Left colon (tissue), 2 donors: ENCODE measurements at places on chromosomes 13 and 19.
A peak's percentile ranks its signal among the peaks of the same experiment; 100 is the strongest.

DNA sequence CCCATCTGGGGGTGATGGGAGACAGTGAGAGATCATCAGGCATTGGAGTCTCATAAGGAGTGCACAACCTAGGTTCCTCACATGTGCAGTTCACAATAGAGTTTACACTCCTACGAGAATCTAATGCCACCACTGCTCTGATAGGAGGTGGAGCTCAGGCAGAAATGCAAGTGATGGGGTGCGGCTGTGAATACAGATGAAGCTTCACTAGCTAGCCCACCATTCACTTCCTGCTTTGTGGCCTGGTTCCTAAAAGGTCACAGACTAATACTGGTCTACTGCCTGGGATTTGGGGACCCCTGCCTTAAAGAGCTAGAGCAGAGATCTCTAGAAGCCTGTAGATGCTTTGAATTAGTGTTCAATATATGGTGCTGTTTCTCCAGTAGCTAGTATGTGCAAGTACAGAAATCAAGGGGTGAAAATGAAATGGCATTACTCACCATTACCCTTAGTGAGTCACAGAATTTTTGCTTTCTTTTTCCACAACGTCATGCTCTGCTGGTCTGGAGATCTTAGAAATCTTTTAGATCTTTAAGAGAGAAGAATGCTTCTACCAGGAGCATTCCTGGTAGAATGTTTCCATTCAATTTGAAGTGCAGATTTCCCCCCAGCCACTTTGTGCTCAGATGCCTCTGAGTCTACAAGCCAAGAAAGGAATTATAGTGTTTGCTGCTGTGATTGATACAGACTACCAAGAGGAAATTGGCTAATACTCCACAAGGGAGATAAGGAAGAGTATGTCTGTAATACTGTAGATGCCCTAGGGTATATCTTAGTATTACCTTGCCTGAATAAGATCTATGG, 2301.2 kb downstream of the PCDH9 start:
- no peak for DNase-seq

- no peak for DNase-seq
Measured at GRCh38 chr13:73075954-73076353, 17.1 kb downstream of the KLF5 start.

DNA sequence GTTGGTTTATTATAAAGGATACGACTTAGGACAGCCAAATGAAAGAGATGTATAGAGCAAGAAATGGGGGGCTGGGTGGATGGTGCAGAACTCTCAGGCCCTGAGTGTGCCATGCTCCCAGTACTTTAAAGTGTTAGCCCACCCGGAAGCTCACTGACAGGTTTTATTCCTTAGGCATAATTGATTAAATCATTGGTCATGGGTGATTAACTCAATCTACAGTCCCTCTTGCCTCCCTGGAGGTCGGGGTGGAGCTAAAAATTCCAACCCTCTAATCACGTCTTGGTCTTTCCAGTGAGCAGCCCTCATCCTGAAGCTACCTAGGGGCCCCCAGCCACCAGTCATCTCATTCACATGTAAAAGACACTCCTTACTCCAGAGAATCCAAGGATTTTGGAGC, 9.9 kb upstream of the LEUTX start:
- no peak for DNase-seq

- DNase-seq: peak; percentile 58
Measured at GRCh38 chr19:51531349-51532315, at the start of gene SIGLEC6. SIGLEC6 (minus strand) TSS chr19:51531670; CDS start chr19:51531648, 22 bp downstream.

GRCh38 chr19:31337008-31337914, 12.0 kb downstream of the TSHZ3 start:
- no peak for DNase-seq

DNA sequence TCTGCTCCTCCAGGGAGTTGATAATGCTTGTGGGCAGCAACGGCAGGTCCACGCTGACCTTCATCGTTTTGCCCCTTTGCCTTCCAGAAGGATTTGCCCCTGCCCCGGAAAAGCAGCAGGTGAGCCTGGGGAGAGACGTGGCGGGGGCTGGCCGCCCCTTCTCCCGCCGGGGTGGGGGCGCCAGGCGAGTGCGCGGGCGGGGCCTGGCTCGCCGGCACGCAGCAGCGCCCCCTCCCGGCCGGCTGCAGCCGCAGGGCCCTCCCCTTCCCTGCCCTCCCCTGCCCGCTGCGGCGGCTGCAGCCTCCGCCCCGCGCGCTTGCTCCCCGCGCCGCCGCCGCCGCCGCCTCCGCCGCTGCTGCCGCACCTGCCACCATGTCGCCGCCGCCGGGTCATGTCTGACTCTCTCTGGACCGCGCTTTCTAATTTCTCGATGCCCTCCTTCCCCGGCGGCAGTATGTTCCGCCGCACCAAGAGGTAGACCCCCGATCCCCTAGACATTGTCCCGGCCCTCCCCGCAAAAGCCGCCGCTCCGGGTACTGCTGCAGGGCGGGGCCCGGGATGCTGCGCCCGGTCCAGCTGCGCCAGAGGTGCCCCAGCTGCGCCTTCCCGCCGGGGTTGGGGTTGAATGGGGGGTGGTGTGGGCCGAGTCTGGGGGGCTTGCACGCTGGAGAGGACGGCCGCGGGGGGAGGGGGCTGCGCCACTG, at the start of gene MAST1:
Gene MAST1, plus strand, starts transcription at position 334 of the 704 bp plus-strand sequence. Its CDS starts 58 bp downstream, at position 392.
- no peak for DNase-seq

GRCh38 chr13:44899967-44900366, 89.3 kb downstream of the NUFIP1 start:
- DNase-seq: no peak

GRCh38 chr13:97116754-97117153, 105.4 kb upstream of the MBNL2 start:
- no peak for DNase-seq

- DNase-seq: no peak
Measured at GRCh38 chr13:94325650-94326049, 153.8 kb downstream of the DCT start.

- DNase-seq: no peak
Measured at GRCh38 chr13:30235216-30235615, 72.1 kb downstream of the KATNAL1 start.

DNA sequence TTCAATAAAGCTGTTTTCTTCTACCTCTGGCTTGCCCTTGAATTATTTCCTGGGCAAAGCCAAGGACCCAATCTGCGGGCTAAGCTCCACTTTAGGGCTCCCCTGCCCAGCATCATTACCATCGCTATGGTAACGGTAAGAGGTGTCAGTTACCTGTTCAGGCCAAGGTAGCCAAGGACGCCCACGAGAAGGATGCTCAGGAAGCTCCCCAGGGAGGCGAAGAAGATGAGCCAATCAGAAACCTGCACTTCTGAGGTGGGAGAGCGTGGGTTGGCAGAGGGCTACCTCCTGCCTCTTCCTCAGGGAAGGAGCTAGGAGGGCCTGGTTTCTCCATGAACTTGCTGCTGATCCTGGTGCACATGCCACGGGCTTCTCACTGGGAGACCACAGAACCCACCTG, 24.7 kb downstream of the IL12RB1 start:
- DNase-seq: no peak

DNA sequence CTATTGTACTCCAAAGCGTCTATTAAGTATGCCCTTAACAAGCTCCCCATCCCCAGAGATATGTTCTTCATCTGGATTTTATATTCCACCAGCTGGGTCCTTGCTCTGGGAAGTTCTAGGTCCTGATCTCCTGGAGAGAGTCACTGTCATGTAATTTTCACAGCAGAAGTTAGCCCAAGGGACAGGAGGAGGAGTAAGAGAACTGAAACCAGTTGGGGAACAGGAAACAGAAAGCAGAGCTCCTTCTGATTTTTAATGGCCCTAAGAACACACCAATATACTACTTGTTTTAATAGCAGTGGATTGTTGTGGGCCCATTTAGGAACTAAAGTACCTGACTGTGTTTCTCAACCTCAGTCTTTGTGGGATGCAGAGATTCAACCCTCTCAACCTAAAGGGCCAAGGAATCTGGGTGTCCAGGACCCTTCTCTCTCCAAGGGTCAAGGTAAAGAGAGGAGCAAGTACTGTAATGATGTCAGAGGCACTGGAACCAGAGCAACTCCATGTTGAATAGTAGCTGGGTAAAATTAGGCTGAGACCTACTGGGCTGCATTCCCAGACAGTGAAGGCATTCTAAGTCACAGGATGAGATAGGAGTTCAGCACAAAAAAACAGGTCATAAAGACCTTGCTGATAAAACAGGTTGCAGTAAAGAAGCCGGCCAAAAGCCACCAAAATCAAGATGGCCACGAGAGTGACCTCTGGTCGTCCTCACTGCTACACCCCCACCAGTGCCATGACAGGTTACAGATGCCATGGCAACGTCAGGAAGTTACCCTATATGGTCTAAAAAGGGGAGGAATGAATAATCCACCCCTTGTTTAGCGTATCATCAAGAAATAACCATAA, 8.1 kb upstream of the FPR3 start:
- DNase-seq: no peak

DNA sequence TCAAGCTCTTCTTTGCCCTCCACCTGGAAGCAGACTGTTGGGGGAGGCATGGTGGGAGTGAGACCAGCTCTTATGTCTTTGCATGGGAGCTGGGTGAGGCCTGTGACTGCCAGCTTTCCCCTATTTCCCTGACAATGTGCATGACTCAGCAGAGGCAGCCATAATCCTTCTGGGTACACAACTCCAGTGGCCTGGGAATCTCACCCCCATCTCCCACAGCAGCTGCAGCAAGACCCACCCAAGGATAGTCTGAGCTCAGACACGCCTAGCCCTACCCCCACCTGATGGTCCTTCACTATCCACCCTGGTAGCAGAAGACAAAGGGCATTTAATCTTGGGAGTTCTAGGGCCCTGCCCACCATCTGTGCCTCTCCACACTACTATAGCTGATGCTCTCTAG, 41.4 kb upstream of the FGF14 start:
- no peak for DNase-seq

DNA sequence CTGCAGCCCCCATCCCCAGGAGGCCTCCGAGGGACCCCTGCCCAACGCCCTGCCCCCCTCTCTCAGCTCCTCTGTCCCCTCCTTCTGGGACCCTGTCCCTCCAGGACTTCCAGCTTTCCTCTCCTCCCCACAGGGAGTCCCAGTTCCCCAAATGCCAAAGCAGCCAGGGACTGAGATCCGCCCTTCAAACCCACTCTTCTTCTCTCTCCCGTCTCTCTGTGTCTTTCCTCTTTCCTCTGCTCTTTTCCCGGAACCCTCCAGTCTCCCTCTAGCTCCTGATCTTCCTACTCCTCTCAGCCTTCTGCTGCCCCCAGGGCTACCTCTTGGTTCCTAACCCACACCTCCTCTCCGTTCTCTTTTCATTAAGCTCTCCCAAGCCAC, 377 bp downstream of the CA11 start:
- no peak for DNase-seq

GRCh38 chr13:102978168-102978567, 88.0 kb downstream of the SLC10A2 start:
- DNase-seq: no peak

GRCh38 chr13:77379508-77379907, 52.6 kb upstream of the MYCBP2 start:
- DNase-seq: no peak

DNA sequence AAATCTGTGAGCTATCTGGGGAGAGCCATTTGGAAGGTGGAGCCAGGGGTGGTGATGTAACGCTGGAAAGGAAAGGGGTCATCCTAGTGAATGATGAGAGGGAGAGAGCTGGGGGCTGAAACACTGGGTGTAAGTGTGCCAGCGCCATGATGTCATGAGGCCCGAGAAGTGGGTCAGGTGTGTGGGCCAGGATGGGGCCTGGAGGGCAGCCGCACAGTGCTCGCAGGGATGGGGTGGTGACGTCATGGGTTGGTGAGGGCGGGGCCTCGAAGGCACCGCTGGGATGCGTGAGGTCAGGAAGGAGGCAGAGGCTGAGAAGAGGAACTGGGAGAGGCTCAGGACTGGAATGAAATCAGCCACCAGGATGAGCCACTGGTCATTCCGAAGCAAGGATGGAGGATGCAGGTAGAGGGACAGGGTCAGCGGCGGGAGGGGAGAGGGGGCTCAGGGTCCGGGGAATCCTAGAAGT, 4.4 kb downstream of the CCDC61 start:
- no peak for DNase-seq

- no peak for DNase-seq
Measured at GRCh38 chr13:26872525-26873385, 112.2 kb upstream of the GPR12 start.

GRCh38 chr13:28551498-28551895, 56.6 kb upstream of the FLT1 start:
- DNase-seq: no peak

GRCh38 chr13:29260684-29261083, 334.8 kb downstream of the SLC7A1 start:
- DNase-seq: no peak

GRCh38 chr13:46382224-46382623, 4.8 kb downstream of the RUBCNL start:
- no peak for DNase-seq
